Activated CD4-positive, alpha-beta T cell treated with anti-CD3 and anti-CD28 coated beads, Interleukin-10, Interleukin-2, amounts not matched to agents 100 ng/mL and 50 ng/mL, durations not matched to agents 16 hours and 8 hours (primary cell): ENCODE measurements at places on chromosomes 1 and 21.

DNA sequence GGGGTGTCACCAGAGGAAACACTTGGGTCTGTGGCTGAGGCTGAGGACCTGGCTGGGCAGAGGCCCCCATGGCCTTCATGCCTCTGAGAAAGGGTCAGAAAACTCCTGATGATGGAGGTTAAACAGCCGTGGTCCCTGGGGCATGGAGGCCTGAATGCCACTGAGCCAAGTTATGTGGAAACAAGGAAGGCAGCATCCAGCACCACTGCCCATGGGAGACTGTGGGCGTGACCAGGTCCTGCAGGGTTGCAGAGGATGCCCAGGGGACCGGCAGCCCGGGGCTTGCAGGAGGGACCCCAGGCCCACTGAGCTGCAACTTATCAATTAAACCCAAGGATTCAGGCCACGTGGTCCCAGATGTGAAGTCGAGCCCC, 18.9 kb upstream of the COL6A2 start:
- DNase-seq, result no peak

GRCh38 chr1:248229360-248229908, 1.8 kb upstream of the OR2M4 start:
- DNase-seq, result no peak

DNA sequence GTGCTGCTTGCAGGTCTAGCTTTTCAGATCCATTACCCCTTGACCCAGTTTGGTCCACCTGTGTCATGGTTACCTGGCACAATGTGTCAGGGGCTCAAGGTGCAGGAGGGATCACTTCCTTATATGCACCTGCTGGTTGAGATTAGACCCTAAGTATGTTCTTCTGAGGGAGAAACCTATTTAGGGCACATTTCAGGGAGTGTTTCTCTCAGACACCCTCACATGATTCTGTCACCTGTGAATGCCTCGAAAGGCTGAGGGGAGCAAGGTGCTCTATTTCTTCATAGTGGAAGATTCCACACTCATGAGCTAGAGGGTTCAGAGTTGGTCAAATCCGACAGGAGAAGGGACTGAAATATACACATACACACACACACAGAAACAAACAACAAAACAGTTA, 15.5 kb downstream of the HSD3B2 start:
- no peak for DNase-seq

GRCh38 chr1:231583376-231583775, 43.2 kb upstream of the DISC1 start:
- DNase-seq, result no peak

- no peak for DNase-seq
Observed at GRCh38 chr1:158999316-159000069, 10.2 kb upstream of the IFI16 start.

DNA sequence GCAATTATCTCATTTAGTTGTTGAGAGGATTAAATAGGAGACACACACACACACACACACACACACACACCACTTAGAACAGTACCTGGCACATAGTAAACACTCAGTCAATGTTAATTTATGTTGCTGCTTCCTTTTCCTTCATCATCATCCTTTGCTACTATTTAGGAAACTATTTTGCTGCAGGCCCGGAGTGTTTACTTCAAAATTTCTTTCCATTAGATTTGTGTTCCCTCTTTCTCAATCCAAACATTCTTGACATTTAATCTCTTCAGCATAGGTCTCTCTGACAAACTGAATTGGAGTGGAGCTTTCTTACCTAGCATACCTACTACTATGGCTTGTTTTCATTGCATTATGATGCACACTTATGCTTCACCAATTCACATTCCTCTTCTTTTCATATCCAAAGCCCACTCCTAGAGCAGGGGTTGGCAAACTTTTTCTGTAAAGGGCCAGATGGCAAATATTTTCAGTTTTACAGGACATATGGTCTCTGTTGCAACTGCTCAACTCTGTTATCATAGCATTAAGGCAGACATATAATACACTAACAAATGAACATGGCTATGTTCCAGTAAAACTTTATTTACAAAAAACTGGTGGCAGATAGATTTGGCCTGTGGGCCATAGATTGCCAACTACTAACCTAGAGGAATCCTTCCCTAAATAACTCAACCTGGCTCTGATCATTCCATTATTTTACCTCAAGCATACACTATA, 49.5 kb downstream of the SCMH1 start:
- no peak for DNase-seq

DNA sequence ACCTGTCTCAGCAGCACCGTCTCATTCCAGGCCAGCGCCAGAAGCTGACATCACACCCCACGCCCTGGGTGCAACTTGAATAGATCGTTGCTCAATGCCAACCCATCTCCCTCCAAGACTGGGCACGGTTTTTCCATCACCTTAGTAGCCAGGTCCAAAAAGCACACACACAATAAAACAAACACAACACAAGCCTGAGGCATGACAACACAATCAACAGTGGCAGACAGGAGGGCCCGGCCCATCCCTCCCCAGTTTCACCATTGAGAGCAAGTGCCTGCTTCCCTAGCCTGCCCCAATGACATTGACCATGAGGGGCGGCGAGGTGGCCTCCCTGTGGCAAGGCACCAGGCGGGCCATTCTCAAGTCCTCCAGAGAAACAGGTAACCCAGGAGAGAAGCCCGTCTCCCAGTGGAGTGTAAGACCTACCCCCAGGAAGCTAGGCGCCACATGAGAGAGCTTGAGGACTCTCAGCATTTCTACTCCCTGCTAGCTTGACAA, 2.7 kb downstream of the IFFO2 start:
- DNase-seq, result no peak

DNA sequence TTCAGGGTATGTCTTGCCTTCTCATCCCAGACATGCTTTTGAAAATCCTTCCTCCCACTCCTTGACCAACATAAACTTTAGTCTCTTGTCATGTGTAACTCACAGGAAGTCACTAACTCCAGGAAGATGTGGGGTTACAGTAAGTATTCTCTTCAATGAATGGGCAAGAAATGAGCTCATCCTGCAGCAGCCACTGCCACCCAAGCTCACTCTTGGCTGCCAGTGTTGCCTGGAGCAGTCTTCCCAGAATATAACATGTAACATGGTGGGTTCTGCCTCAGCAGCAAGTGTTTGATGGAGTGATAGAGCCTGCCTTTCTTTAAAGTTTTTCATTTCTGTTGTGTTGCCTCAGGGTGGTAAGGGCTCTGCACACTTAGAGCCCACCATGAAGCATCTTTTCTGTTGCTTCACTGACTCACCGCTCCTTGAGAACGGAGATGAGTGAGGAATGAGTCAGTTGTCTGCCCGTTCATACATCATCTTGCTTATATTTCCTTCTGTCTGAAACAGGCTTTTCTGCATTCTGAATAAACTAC, 187.0 kb downstream of the TPR start:
- peak; percentile 50 for DNase-seq

DNA sequence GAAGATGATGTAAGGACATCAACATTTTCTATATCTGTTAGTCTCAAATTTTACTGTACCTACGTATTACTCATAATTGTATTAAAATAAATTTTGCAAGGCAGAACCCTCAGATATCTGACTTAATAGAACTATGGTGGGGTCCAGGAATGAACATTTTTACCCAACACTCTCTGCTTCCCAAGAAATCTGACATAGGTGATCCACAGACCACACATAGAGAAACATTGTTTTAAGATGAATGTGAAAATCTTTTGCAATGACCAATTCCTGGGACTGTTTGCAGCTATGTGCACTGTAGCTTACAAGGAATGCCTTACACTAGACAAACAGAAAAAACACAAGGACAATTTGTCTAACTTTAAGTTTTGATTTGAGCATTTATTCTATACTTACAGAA, 645.6 kb upstream of the ADGRL2 start:
- DNase-seq, result no peak

DNA sequence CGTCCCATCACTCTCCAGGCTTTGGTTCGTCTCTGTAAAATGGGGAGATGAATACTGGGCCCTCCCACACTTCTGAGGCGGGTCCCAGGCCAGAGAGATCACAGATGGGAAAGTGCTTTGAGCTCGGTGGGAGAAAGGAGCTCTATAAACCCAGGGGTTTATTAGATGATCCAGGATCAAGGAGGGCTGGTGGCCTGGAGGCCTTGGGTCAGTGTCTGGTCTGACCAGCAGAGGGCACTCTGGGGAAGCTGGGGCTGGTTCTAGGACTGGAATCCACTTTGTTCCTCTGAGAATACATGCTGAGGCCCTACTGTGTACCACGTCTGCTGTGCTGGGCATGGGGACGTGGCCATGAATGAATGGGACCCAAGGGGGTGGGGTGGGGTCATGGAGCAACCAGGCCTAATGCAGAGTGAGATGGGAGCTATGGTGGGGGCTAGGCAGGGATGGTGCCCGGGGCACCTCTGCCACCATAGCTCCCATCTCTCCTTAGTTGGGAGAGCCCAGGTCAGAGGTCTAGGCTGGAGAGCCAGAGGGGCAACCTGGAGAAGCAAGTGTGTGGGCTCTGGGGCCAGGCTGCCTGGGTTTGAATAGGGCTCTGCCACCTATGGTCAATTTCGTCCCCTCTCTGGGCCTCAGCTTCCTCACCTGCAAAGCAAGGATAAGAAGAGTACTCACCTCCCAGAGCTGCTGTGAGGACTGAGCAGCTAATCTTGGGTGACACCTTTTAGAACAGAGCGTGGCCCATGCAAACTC, 9.0 kb upstream of the FAM131C start:
- peak; percentile 70 for DNase-seq

DNA sequence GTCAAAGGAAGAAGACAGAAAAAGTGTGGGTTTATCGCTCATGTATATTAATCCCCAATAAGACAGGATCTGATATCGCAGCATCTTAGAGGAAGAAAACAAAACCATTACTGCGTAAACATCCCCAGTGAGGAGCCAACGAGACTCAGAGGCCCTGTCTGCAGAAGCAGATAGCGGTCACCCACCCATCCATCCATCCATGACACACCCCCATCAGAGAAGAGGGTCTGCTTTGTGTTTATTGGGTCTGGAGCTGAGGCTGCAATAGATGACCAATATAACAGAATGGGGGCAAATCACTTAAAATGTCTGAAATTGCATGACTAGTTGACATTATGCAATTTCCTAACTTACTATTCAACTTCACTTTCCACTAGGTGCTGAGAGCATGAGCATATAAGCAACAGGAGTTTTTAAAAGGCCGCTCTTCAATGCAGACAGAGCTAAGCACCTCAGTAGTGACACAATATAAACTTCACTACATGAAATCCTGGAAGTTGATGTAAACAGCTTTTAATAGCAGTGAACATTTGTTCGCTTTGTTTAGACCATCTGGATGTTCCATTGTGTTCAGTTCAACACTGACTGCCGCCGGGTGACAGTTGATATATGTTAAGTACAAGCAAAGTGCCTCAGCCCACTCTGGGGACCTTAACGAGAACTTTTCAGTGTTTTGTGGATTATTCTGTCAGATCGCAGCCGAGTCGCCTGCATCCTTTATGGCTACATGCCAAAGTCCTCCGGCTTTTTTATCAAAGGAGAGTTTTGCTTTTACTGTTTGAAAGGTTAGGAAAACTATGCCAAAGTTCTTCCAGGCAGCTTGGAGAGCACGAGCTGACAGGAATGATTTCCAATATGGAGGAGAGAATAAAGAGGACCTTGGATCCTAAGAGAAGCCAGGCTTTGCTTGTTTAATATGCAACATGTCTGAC, 167.5 kb downstream of the ZNF281 start:
- no peak for DNase-seq

DNA sequence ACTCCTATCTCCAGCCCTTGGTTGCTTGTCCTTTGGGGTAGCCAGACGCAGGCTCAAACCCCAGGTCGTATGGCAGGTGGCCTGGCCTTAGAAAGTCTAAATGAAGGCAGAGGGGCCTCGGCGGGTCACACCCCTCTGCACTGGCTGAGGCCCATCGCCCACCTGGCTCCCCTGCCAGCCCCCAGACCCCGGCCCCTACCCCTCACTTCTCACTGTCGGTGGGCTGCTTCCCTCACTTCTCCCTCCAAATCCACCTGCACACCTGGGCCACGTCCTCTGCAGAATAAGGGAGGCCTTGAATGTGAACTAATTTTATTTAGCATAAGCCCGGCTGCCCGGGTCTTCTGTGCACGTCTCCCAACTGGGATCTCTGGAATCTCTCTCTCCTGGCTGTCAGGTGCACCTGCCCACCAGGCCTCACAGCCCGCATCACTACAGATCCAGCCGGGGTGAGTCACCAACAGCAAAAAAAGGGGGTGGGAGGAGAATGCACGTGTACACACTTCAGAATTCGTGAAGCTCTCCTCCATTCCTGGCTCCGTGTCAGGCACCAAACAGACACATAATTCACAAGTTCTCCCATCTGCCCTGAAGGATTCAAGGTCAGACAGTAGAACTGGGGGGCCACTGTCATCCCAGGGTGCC, 107.5 kb upstream of the SIM2 start:
- DNase-seq, result no peak

DNA sequence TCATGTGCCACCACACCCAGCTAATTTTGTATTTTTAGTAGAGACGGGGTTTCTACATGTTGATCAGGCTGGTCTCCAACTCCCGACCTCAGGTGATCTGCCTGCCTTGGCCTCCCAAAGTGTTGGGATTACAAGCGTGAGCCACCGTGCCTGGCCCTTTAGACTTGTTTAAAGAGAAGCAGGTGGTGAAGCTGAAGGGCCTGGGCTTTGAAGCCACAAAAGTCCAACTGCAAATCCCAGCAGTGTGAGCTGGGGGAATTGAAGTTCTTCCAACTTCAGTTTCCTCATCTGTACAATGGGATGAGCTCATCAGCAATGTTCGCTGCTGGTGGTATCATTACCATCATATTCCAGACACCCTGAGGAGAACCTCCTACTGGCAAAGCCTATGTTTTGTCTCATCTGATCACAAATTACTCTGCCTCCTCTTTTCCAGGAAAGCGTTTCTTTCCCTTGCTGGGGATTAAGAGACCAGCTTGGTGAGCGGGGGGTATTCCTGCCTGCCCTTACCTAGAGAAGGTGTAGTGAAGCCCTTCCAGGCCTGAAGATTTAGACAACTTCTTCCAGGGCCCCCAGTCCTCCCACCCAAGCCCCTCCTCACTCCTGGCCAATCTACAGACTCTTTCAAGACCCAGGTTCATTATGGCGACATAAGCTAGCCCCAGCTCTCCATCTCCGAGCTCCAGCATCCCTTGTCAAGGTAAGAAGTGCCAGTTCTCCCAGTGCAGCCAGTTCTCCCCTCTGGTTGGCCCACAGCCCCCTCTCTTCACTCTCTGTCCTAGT, 2.4 kb upstream of the SHISA4 start:
- DNase-seq, result no peak

DNA sequence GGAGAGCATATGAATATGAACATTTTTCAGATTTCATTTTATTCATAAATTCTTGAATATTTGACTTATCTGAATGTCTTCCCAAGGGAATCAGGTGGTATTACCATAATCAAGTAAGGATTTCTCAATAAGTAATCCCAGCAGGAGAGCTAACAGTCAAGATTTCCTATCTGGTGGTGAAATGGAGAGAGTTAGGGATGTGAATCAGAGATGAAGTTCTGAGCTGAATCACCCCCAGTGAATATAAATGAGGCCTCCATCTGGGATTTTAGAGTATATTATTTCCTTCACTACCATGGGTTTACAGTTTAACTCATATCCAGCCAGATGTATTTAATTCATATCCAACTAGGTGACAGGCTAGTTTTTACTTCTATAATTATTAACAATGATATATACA, 61.5 kb upstream of the RGS2 start:
- no peak for DNase-seq

GRCh38 chr1:231557898-231558707, 29.6 kb downstream of the TSNAX start:
- no peak for DNase-seq

GRCh38 chr1:93471284-93471683, 23.4 kb downstream of the FNBP1L start:
- no peak for DNase-seq
